ENCODE measurements at places on chromosomes 6 and 20.
A peak's percentile ranks its signal among the peaks of the same experiment; 100 is the strongest.

- DNase-seq, result no peak
These were observed 187.1 kb downstream of the EYA4 start for GRCh38 chr6:133428295-133428694.

DNA sequence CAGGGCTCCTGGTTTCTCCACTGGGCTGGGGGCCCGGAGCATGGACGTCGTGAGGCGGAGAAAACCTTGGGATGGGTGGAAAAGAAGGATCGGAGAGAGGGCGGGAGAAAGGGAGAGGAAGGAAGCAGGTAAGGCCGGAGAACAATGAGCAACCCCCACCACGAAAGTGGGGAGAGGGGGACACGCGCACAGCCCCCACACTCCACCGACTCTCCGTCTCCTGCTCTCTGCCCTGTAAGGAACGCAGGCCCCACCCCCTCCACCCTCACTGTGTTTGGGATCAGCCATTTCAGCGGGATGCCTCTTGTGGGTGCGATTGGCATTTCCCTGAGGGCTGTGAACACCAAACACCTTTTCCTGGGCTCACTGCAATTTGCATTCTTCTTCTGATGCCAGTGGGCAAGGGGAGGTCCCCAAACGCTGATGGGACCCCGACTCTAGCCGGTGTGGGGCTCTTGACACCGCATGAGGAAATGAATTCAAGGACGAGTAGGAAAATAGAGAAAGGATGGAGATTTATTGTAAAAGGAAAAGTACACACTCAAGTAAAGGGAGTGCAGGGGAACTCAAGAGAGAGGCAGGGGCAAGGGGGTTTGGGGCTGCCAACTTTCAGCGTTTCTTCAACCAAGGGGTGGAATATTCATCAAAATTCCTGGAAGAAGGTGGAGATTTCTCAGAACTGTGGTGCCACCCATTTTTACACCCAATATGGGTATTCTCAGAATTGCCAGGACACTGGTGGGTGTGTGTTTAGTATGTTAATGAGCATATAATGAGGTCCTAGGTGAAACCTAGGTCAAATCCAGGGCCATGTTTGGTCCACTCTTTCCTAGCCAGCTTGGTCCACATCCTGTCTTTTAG is 13.1 kb upstream of the RAET1L start:
- no peak for DNase-seq

DNA sequence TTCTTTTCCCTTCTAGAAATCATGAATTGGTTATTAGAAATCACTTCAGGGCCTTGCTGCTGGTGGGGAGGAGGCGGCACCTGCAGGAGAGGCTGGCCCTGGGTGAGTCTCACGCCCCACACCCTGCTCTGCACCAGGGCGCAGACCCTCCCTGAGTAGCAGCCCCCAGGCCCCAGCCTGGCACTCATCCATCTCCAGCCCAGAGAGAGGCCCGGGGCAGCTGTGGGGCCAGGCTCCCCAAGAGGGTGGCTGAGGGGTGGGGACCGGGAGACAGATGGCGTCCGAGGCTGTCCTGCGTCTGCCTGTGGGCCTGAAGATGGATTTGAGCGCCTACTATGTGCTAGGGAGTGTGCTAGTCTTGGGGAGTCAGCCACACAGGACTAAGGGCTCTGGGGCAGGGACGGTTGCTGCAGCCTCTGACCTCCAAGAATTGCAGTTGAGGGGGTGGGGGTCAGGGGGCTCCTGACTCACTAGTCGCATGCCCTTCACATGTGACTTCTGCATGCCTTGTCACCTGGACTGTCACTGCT is 59.6 kb upstream of the GATA5 start:
- DNase-seq, result no peak

- no peak for DNase-seq
These were observed 125.9 kb downstream of the KIF6 start for GRCh38 chr6:39599341-39599740.

- no peak for DNase-seq
These were observed 421.5 kb downstream of the CDKAL1 start for GRCh38 chr6:20955751-20956150.

- DNase-seq, result no peak
These were observed 548.7 kb upstream of the MAP3K7 start for GRCh38 chr6:91135406-91136103.

DNA sequence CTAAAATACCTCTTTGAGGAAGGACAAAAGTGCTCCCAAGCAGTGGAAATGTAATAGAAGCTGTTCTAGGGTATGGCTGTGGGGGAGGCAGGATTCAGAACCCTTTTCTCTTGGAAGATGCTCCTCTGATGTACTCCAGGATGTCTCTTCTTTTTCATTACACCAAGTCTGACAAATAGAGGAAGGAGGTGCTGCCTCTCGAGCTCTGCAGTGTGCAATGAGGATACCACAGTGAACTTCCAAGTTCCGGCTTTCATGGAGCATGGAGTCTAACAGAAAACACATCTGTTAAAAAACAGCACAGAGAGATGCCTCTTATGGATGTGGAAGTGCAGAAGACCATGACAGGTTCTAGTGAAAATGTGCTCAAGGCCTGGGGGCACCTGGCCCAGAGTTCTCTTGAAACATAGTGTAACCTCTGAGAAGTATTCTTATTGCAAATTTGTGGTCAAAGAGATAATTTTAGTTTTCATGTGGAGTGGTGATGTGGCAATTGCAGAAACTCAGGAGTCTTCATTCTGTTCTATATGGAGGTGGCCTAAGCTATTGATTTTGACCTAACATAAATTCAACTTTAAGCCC is 362.0 kb upstream of the CITED2 start:
- no peak for DNase-seq

GRCh38 chr20:62238569-62239277 is 402 bp downstream of the OSBPL2 start:
- DNase-seq, result peak; percentile 62

DNA sequence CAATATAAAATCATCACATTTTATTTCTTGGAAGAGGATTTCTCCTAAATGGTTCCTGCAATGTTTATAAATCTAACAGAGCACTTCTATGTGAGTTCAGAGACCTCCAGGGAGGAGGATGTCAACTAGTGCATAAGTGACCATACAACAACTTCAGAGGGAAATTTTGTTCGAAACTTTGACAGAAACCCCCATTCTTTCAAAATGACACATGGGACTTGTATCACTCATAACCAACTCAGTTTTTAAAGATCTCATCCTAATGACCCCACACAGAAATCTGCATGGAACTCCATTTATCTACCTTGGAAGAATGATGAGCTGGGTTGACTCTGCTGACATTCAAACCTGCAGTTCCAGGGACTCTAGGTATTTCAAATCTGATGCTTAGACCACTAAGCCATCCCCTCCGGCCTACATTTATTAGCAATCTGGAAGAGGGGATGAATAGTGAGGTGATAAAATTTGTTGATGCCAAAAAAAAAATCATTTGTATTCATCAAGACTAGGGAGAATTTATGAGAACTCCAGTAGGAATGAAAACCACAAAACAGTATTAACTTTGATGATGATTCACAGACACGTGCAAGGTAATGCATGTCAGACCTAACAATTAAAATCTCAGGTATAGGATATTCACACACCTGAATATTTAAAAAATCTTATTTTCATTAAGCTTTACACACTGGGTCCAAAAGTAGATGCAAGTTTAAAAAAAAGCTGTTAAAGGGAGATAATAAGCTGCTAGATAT is 153.0 kb downstream of the REV3L start:
- no peak for DNase-seq

- no peak for DNase-seq
These were observed 105.4 kb upstream of the AFDN start for GRCh38 chr6:167721291-167721690.

- no peak for DNase-seq
These were observed 259.4 kb upstream of the ECI2 start for GRCh38 chr6:4394786-4395185.

DNA sequence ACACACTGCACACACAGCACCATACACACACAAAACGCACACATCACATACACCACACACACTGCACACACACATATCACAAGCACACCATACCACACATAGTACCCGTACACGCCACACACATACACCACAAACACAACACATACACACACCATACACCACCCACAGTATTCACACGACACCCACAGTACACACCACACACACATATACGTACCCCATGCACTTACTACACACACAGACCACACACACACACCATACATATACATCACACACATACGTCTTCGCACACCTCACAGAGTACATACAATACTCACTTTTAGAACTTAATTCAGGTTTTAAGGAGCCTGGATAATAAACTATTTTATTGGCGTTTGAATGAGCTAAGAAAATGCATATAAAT is 1805.3 kb upstream of the DEFB115 start:
- no peak for DNase-seq

All from colonic mucosa (tissue), 4 donors.